Stimulated activated CD4-positive, alpha-beta T cell treated with anti-CD3 and anti-CD28 coated beads, Interleukin-1b, Interleukin-23, amount 100 ng/mL, for 1 hour (primary cell): ENCODE measurements at places on chromosomes 3 and 15.

DNA sequence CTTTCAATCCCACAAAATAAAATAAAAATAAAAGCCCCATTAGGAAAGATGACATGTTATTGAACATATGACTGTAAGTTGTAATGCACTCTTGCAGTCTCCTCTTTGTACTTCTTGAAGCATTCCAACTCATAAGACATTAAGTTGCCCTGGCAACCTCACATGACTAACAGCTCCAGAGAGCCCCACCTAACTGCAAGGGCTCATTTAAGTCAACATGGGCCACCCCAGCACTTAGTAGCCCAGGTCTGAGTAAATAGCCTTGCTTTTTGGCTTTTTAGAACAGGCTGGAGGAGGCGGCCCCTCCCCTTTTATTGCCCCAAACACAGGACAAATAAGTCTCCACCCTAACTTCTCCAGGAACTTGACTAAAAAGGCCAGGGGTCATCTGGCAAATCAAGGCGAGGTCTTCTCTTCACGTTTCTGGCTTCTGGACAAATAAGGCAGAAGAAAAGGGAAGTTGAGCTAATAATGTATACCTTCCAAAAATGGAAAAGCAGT is 135.1 kb downstream of the TMCO5A start:
- DNase-seq = no peak

DNA sequence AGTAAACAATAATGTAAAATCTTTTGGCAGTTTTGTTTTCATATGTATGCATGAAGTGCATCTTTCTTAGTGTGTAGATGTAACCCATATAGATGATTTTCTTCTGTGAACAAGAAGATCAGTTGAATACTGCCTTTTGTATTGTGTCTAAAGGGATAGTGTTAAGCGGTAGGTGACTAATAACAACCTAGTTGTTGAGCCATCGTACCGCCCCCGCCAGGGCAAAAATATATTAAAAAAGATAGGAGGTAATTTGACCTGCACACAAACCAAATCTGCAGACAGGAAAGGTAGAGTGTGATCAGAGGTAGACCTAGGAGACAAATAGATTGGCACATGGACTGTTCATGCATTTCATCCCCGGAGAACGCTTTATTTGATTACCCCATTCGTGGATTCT is 3.3 kb upstream of the GMNC start:
- no peak for DNase-seq

DNA sequence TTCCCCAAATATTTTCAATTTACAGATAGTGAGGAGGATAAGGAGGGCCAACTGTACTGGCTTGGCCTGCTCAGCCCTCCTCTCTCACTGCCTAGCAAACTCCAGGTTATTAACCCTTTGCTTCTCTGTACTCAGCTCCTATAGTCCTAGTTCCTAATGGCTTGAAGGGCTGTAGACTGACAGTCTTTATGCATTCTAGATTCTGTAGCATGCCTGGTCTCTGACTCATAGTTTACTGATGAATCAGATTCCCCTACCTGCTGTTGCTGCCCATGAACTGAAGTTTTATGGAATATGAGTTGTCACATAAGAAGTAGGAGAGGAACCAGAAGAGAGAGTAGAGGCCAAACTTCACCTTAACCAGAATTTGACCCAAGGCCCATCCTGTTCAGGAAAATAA is 27.1 kb upstream of the MAP3K13 start:
- no peak for DNase-seq

GRCh38 chr3:97952280-97952679 is 20.0 kb downstream of the RIOX2 start:
- no peak for DNase-seq

GRCh38 chr3:124385996-124386395 is 344.3 kb upstream of the UMPS start:
- no peak for DNase-seq
